ENCODE measurements at places on chromosomes 2 and 18.

DNA sequence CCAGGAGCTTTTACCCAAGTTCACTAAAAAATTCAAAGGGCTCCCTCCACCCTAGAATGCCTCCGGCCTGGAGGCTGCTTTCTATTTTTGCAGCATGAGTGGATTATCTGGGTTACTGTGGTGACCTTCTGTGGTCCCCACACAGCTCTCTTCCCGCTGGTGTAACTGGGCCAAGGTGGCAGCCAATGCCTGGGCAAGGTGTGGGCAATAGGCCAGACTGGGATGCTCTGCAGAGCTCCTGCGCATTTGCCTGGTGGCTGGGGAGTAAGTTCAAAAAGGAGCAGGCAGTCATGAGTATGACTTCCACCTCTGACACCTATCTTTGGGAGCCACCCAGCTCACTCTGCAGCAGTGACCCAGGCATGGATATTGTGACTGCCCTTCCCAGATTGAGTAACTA, 130.5 kb upstream of the SPRED2 start:
- DNase-seq = no peak

- DNase-seq = no peak
These were observed 90.1 kb upstream of the TGFA start for GRCh38 chr2:70643715-70644114.

- DNase-seq = peak; percentile 80
These were observed 175.1 kb downstream of the NCK2 start for GRCh38 chr2:105919826-105920225.

DNA sequence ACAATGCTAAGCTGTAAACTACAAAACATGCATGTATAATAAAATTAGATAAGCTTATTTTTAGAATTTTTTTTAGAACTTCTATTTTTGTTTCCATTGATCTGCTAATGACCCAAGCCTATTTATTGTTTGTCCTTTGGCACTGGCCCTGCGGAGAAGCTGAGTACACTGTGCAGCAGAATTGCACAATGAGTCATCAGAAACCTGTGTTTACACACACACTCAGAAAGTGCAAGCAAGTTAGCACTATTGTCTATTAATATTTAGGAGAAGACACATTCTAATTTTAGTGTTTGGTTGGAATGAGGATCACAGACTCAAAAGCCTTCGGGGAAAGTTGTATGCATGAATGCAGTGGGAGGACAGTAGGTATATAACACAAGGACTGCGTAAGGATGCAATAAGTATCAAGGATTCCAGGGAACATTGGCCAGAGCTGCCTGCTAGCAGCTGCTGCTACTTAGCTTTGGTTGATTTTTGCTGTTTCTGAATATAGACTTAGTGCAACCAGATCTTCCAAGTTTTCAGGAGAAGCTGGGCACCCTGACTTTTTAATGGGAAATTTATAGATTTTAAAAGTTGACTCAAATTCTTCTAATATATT, 128.2 kb downstream of the KCNH7 start:
- DNase-seq = no peak

GRCh38 chr18:6405237-6406074, 9.3 kb downstream of the L3MBTL4 start:
- DNase-seq = no peak

- DNase-seq = no peak
These were observed 10.5 kb upstream of the BBS5 start for GRCh38 chr2:169468841-169469240.

DNA sequence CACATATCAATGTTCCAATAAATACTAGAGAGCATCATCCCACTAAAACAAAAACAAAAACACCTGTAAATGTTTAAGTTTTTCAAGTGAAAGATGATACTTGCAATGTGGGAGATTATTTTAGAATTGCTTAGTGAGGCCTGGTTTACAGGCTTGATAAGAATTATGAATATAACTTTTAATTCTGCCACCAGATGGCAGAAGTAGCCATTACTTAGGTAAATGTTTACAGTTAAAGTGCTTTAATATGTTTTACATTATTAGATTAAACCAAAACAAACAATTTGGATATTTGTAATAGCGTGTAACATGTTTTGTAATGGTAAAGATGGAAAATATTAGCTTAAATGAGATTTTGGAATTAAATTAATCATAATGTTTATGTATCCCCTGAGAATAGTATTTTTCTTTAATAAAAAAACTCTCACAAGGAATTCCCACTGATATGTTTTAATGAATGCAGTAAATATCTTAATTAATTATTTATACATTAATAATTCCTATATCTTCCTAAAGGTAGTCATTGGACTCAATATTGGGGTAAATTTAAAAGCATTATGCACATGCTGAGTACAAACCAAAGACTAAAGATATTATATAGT, 522.0 kb downstream of the SPAG16 start:
- DNase-seq = peak; percentile 28

DNA sequence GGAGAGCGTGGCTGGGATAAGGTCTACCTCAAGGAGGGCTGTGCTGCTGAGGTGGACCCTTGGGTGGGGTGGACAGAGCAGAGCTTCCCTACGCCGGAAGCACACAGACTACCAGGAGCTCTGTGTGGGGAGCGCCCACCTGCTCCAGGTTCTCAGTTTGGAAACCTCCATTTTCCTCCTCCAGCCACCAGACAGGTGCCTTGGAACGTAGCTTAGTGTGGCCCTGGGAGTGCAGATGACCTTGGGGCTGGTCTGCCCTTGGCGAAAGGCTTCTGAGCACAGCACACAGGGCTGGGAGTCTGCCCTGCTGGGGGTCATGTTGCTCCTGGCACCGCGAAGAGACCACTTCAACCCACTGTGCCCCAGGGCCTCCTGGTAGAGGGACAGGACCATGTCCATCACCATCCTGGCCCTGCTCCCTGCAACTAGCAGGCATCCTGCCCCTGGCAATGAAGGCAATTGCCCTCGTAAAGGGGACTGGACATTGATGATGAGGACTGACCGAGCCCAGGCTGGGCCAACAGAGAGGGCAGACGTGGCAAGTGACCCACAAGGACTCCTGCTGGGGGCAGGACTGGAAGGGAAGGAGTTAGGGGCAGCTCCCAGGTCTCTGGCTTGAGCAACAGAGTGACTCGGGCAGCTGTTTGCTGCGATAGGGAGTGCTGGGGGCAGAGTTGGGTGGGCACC, 214.7 kb downstream of the CYP26B1 start:
- no peak for DNase-seq

DNA sequence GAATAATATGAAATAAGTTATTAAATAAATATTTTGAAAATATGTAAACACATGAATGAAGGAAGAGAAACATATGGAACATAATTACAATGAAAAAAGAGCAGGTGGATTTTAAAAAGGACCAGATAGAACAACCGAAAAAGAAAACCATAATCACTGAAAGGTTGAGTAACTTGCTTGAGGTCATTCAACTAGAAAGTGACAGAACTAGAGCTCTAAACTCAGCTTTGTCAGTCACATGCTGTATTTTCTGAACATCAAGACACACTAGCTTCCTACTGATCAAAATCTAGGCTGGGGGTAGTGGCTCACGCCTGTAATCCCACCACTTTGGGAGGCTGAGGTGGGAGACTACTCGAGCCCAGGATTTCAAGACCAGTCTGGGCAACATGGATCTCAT, 30.0 kb upstream of the ITGAV start:
- no peak for DNase-seq

GRCh38 chr18:7221424-7222155, 9.3 kb upstream of the LRRC30 start:
- peak; percentile 64 for DNase-seq

DNA sequence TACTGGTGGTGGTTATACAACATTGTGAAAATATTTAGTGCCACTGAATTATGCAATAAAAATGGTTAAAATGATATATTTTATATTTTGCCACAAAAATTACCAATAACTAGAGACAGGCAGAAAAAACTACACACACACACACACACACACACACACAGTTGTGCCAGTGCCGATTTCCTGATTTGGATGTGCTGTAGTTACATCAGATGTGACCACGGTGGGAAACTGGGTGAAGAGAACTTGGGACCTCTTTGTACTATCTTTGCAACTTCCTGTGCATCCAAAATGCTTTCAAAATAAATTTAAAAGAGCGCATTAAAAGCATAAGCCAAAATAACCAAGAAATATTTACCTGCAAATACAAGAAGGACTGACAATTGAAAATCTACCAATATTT, 61.6 kb upstream of the CCBE1 start:
- no peak for DNase-seq

DNA sequence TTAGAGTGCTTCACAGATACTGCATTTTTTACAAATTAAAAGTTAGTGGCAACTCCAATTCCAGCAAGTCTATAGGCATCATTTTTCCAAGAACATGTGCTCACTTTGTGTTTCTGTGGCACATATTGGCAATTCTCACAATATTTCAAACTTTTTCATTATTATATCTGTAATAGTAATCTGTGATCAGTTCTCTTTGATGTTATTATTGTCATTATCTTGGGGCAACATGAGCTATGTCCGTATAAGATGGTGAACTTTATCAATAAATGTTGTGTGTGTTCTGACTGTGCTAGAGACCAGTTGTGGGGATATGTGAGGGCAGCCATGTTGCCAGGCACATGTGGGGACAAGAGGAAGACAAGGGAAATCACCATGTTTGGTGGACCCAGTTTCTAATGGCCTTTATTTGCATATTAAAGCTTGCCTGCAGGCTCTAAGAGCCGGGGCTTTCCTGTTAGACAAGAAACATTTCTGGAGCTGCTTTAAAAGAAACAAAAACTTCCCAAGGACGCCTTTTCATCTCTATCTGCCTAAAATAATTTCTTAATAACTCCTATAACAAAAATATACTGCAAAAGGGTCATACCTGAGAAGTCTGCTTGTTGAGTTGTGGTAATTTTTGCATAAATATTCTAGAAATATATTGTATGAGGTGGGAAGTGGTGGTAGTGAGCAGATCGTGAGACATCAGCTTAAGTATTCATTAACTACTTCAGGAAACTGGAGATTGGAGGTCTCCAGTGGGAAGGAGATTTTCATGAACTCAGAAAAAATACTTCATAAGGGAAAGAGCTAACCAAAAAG, 37.2 kb downstream of the KYNU start:
- no peak for DNase-seq

- no peak for DNase-seq
These were observed 197.3 kb downstream of the DNAH7 start for GRCh38 chr2:195871326-195871725.

DNA sequence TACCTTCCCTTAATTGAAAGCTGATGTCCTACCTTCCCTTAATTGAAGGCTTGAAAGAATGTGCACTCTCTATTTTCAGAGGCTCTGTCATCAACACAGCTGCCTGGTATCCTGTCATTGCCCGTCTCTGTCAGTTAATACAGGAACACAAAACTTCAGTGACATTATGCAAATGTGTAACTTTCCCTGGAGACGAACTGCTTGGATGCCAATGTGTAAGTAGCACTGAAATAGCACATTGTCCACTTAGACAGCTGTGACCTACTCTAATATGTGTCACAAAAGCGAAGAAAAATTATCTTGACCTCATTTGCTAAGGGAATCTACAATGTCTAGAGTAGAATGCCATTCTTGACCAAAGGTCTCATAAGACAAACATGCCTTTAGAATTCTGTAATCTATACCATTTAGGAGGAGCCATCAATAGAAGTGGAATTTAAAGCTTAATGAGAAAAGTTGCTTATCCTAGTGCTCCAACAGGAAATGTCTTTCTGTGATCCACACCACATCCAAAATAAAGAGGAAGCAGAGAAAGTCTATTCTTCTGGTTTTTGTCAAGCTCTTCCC, 138.1 kb downstream of the BARD1 start:
- no peak for DNase-seq

- peak; percentile 30 for DNase-seq
These were observed 1.3 kb upstream of the GREB1 start for GRCh38 chr2:11532416-11533055.

- DNase-seq = no peak
These were observed 324.3 kb upstream of the PKDCC start for GRCh38 chr2:41723526-41723925.

DNA sequence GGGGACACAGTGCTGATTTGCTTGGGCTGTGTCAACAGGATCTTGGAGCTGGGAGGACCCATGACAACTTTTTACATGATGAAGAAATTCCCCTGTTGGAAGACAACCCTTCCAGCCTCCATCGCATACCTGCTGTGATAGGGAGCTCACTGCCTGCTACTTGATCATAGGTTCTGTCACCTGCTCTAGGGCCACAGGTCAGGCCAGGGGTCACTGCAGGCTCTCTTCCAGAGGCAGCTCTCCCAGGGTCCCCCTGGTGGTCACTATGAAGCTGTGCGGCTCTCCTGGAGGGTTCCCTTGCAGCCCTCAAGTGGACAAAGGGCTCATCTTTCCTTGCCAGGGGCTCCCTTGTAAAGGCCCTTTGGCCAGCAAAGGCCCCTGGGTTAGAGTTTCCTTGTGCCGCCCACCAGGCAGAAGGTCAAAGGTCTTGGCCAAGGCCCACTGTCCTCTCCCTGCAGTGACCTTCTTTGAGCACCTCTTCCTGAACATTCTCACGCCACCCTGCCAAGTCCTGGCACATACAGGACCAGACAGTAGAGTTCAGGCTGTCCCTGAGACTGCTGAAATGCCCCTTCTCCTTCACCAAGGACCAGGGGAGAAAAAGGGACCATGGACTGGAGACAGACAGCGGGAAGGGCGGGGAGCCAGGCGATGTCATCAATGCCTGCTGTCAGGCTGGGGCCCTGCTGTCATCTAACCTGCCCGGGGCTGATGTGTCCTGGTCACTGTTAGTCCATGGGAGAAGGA, 345.1 kb downstream of the DYSF start:
- DNase-seq = peak; percentile 18

GRCh38 chr2:207720517-207721187, 9.2 kb downstream of the CCNYL1 start:
- no peak for DNase-seq

DNA sequence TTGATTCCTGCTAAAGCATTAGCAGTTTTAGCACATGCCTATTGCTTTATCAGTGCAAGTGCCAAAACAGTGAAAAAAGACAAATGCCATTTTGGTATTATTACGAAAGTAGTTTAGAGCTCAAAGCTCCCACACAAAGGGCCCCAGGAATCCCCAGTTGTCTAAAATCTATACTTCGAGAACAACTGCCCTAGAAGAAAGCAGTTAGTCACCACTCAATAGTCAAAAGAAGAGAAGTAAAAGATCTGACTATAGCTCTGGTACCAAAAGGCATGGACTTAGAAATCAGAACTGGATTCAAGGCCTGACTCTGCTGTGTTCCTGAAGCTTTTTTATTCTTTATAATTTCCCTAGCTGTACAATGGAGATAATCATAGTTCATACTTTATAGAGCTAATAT, 21.8 kb downstream of the SCN3A start:
- no peak for DNase-seq

DNA sequence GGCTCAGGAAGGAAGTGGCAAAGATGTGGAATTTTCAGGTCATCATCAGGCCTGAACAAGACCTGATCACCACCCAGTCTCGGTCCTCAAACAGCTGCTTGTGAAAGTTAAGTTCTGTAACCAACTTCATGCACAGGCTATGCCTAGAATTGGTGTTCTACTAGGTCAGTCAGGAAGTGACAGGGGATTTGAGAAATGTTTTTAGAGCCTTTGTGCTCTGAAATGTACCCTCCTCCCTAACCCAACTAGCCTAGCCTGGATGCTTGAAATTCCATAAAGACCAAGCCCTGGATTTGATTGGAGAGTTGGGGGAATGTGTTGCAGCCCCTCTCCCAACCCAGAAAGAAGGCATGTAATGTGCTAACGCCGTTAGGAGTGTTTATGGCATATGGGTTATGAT, 63.3 kb downstream of the TGOLN2 start:
- DNase-seq = no peak
